ENCODE measurements at places on chromosomes 12 and 14.
A peak's percentile ranks its signal among the peaks of the same experiment; 100 is the strongest.

DNA sequence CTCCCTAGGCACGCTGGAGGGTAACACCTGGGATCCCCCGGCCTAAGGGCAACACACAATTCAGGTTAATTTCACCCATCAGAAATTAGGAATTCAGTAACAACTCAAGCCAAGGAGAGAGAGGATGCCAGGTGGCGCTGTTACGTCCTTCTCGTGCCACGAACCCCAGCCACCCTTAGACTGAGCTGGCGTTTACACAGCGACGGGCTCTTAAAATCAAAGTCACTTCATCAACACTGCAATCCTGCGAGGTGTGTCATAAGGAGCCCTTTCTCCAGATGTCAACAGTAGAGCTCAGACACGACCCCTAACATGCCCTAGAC lies 110.6 kb upstream of the TMEM132D start:
- no peak for DNase-seq

- no peak for DNase-seq
Observed at GRCh38 chr14:54211551-54212308, 185.1 kb upstream of the CDKN3 start.

GRCh38 chr14:87081004-87081403 lies 912.0 kb downstream of the GALC start:
- no peak for DNase-seq

- peak; percentile 34 for DNase-seq
Observed at GRCh38 chr12:53174881-53175491, 5.5 kb upstream of the ZNF740 start.

- DNase-seq: no peak
Observed at GRCh38 chr12:67042697-67043131, 226.4 kb upstream of the CAND1 start.

- DNase-seq: no peak
Observed at GRCh38 chr12:64390275-64390851, at the start of gene C12orf56. Gene C12orf56 (minus strand): TSS chr12:64390758. CDS start chr12:64390565, 193 bp downstream.

GRCh38 chr14:32203928-32204357 lies 874 bp upstream of the RNU6-8 start:
- DNase-seq: peak; percentile 24

- DNase-seq: peak; percentile 83
Observed at GRCh38 chr12:6444704-6445688, at the start of gene CD27. Gene CD27 (plus strand): TSS chr12:6444955. CDS start chr12:6445096, 141 bp downstream.

DNA sequence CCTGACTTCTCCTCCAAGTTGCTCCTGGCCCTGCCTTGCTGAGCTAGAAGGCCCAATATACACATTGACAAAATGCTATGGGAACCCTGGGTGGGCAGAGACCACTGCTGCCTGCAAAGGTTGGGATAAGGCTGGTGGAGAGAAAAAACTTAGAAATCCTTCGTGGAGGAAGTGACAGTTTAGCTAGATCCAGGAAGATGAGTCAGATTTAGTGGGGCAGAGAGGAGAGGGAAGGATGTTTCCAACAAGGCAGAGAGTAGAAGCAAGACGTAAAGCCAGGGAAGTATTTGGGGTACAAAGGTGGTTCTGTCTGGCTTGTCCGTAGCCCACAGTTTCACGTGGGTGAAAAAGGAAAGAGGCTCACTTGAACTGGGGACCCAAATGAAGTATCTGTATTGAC lies 69.0 kb upstream of the CLMN start:
- no peak for DNase-seq

- peak; percentile 43 for DNase-seq
Observed at GRCh38 chr12:121537814-121538698, 42.8 kb downstream of the KDM2B start.

DNA sequence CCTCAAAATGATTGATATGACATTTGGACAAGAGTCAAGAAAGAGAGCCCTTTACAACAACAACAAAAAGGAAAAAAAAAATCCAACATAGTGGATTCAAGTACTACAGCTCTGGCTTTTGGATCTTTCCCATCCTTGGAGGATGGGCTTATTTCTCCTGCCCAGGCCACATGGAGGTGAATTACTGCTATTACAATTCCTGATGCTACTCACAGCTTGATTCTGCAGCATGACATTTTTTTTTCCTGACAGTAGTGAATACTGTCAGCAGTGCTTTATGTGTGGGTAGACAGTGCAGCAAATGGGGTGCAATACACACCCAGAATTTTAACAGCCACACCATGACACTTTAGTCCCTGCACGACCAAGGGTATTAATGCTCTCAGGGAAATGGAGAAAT lies 42.5 kb upstream of the HSP90B1 start:
- DNase-seq: no peak
